Bladder microvascular endothelial cell (primary cell): ENCODE measurements at places on chromosomes 12 and 14. TPM values are rescaled to one million over a fixed set of nuclear protein-coding genes. Genes with fewer than 3 reads are reported as not detected.

Gene LIN7A
- total RNA-seq = 0.31 and 0.32 TPM in 2 replicates

Gene RAD9B
- 0.16 and 0.25 TPM in 2 replicates for total RNA-seq

Gene GSC
- not detected in 2 replicates for total RNA-seq

Gene RDH5
- total RNA-seq = 0.97 and 1.6 TPM in 2 replicates

Gene OR6C3
- total RNA-seq = not detected in 2 replicates

Gene LTBR
- total RNA-seq = 30.6 and 46.2 TPM in 2 replicates

Gene MAGOHB
- total RNA-seq = 9.9 and 30.7 TPM in 2 replicates

Gene LMO3
- total RNA-seq = not detected in 2 replicates

Gene SYNDIG1L
- 0.06 TPM in 1 of 2 replicates, not detected in the other for total RNA-seq

Gene M6PR
- 221 and 355 TPM in 2 replicates for total RNA-seq
